ENCODE measurements at places on chromosomes 7 and 10.
A peak's percentile ranks its signal among the peaks of the same experiment; 100 is the strongest.

GRCh38 chr10:71259815-71260501 is 47.6 kb downstream of the UNC5B start:
- DNase-seq: no peak

DNA sequence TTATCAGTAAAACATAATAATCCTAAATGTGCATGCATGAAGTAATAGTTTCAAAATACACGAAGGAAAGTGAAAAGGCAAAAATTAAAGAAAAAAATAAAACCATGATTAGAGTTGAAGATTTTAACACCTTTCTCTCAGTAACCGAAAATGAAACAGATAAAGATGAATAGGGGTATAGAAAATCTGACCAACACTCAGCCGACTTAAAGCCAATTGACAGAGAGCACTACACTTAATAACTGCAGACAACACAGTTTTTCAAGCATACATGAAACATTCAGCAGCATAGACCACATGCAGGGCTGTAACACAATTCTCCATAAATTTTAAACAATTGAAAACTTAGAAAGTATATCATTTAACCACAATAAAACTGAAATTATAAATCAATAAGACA is 76.1 kb downstream of the CUBN start:
- no peak for DNase-seq

GRCh38 chr10:70930263-70931000 is 42.1 kb upstream of the PCBD1 start:
- DNase-seq: no peak

DNA sequence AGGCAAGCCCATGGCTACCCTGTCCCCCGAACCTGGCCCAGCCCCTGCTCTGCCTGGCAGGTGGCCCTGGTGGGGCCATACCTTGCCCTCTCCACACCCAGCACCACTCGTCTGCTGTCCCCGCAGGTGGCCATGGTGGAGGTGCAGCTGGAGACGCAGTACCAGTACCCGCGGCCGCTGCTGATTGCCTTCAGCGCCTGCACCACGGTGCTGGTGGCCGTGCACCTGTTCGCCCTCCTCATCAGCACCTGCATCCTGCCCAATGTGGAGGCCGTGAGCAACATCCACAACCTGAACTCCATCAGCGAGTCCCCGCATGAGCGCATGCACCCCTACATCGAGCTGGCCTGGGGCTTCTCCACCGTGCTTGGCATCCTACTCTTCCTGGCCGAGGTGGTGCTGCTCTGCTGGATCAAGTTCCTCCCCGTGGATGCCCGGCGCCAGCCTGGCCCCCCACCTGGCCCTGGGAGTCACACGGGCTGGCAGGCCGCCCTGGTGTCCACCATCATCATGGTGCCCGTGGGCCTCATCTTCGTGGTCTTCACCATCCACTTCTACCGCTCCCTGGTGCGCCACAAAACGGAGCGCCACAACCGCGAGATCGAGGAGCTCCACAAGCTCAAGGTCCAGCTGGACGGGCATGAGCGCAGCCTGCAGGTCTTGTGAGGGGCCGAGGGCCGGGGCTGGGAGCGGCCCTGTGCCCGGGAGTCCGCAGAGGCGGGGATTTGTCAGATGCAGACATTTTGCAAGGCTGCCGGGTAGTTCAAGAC is 13.2 kb downstream of the ORAI2 start:
- DNase-seq: no peak

- no peak for DNase-seq
Measured at GRCh38 chr10:104300736-104301292, 31.8 kb downstream of the GSTO2 start.

- DNase-seq: peak; percentile 5
Measured at GRCh38 chr7:21617916-21618390, 75.1 kb downstream of the DNAH11 start.

DNA sequence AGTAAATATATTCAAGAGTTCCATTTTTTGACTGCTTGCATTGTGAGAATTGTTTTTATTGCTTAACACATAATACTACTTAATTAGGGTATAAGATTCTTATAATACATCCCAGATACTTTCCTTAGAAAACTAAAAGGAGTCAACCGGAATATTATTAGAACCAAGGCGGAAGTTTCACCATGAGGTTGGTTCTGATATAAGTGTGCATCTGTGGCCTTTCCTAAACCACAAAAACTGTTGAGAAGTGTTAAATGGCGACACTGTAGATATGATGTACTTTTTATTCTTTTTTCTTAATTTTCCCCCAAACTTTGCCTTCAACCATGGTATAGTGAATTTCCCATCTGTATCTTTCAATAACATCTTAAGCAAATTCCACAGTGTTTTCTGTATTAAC is 32.3 kb upstream of the INHBA start:
- no peak for DNase-seq

DNA sequence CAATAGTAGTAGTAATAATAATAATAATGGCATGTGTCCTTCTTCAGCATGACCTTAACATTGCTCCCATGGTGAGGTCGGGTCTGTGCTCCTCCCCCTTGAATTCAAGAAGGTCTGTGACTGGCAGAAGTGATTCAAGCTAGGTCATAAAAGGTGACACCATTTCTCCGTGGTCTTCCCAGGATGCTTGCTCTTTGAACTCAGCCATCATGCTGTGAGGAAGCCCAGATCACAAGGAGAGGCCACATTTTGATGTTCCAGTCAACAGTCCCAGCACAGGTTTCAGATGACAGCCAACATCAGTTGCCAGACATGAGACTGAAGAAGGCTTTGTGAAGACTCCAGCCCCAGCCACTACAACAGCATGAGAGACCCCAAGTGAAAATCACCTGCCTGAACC is 83.9 kb downstream of the SEPTIN14 start:
- DNase-seq: no peak

- peak; percentile 26 for DNase-seq
Measured at GRCh38 chr7:130894146-130894908, 160.3 kb upstream of the KLF14 start.

- DNase-seq: no peak
Measured at GRCh38 chr10:4683137-4683536, 142.9 kb upstream of the AKR1E2 start.

GRCh38 chr7:140653319-140654108 is 12.9 kb upstream of the DENND2A start:
- peak; percentile 82 for DNase-seq

DNA sequence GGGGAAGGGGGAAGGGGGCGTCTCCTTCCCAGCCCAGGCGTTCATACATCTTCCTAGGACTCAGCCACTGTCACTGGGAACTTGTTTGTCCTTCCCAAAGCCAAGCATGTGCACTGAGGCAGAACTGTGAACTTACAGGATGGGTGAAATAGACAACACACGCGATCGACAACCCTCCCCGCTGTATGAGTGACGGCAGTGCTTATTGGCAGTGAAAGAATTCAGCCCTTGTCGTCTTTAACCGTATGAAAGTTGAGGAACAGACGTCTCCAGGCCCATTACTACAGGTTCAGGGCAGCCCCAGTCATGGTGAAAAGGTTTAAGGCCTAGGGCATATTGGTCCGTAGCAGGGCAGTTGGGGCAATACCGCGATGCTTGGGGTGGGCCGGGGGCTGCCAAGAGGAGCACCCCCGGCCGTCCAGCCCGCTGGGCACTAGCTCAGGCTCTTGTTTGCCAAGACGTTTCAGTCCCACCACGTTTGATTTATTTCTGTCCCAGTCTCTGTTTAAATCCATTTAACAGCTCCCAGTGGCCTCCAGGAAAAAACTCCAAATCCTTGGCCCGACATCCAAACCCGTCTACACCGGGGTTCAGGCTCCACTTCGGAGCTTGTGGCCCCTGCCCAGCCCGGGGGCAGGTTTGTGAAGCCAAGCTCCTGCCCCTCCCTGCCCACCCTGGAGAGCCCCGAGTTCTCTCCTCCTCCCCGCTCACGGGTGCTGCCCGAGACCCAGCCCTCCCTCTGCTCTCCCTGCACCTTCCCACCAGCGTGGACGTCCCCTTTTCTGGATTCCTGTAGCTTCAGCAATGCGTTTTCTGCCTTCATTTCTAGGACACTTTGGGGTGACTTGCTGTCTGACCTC is 159.8 kb downstream of the DNAJB6 start:
- no peak for DNase-seq

Data from A673 (cell line).